ENCODE measurements at places on chromosomes 5 and 9. TPM values are rescaled to one million over a fixed set of nuclear protein-coding genes. Genes with fewer than 3 reads are reported as not detected.

DNA sequence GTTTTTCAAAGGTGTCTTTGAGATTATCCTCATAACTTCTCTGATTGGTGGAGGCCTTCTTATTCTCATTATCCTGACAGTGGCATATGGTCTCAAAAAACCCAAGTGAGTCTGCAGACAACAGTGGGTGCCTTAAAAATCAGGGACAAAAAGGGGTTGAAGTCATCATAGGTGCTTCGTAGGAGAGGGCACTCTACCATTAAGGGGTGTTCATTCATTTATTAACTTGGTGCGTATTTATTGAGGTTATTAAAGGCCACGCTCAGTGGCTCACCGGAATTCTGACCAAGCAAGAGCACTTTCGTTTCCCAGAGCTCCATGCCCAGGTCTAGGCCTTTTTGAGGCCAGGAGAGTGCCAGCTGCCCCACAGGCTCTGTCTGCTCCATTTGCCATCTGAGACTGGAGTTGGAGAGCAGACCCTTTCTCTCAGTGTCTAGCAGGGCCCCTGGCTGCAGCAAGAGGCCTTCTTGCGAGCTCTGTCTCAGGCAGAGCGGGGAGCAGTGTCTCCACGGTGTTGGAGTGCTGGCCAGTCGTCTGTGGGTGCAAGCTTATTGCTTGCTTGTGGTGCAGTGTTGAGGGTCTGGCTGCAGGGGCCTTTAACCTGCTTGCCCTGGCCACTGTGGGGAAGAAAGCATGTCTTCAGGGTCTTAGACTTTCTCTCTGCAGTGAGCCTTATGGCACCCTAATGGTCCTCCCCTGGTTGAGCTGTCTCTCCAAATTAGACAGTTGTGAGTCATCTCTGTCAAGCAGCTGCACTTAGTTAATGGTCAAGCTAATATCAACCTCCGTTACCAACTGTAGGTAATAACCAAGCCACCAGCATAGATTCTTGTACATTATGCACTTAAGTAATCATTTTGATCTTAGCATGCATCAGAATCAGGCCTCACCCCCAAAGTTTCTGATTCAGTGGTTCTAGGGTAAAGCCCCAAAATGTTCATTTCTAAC lies 62.6 kb downstream of the IL31RA start:
- no peaks in the 10 kb centered on the region for H3K4me1 ChIP-seq
- no peak overlapping the region for H3K4me3 ChIP-seq
- H3K27me3 ChIP-seq: no peaks in the 10 kb centered on the region
- DNase-seq: no peak

DNA sequence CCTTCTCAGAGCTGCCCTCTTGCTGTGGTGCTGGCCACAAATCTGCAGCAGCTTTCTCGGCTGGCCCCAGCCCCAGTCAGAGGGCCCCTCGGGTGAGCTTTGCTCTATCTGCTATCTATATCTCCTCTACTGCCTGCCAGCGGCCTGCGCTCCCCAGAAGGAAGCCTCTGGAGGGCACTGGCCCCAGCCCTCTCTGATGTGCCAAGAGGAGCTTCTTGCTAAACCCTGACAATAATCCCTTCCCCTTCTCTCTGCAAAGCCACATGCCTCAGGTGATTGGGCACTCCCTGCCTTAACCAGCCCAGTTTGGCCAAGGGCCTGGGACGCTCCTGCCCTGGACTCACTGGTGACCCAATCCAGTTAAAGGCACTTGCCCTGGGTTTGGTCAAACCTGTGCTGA lies 42.7 kb downstream of the CAMK2A start:
- no peak overlapping the region for H3K4me3 ChIP-seq
- peaks cover 8% of the 10 kb centered on the region for H3K4me1 ChIP-seq
- H3K36me3 ChIP-seq: no peaks in the 10 kb centered on the region
- peaks cover 6% of the 10 kb centered on the region for H3K27me3 ChIP-seq
- DNase-seq: no peak
- H3K27ac ChIP-seq: no peak overlapping the region

GRCh38 chr9:86096386-86096785 lies 3.0 kb downstream of the GOLM1 start:
- DNase-seq: peak; percentile 66
- no peak overlapping the region for H3K4me3 ChIP-seq
- H3K36me3 ChIP-seq: no peaks in the 10 kb centered on the region

DNA sequence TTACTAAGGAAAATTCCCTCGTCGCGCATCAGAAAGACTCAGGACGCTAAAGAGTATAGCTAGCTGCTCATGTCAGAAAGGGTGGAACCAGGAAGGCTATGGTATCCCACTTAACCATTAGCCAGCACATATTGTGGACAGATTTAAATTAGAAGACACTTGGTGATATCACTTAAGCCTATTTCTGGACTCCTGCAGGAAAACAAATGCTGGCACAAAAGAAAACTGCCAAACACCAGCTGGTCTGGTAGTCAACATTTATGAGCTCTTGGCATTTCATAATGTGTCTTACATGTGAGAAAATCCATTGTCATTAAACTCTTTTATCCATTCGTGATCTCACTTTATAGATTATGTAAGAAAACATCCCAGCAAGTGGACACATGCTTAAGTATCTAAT lies 377.4 kb downstream of the PTPRD start:
- no peaks in the 10 kb centered on the region for H3K36me3 ChIP-seq
- H3K4me1 ChIP-seq: no peaks in the 10 kb centered on the region

DNA sequence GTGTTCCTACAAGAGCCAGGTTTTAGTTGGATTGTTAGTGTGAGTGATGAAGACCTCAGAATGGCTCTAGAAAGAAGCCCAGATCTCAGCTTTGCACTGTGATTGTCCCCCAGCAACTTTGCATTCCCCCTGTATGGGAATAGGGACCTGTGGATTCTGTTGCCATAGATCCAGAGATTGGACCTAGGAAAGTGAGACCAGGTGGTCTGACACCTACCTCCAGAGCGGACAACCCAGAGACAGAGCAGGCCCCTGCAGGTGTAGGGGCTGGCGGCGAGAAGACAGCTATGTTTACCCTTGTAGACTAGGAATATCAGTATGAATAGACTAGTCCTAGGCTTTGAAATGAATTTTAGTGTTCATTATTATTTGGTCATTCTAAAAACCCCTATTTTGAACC lies 53.6 kb downstream of the IRF1 start:
- H3K27ac ChIP-seq: peak overlapping the region; percentile 52
- no peaks in the 10 kb centered on the region for H3K27me3 ChIP-seq
- DNase-seq: no peak
- no peaks in the 10 kb centered on the region for H3K36me3 ChIP-seq
- H3K4me1 ChIP-seq: peaks cover 28% of the 10 kb centered on the region

- H3K36me3 ChIP-seq: no peaks in the 10 kb centered on the region
- no peak for DNase-seq
- H3K27me3 ChIP-seq: no peaks in the 10 kb centered on the region
- no peak overlapping the region for H3K27ac ChIP-seq
Measured at GRCh38 chr5:171970826-171971225, 35.6 kb downstream of the FBXW11 start.

DNA sequence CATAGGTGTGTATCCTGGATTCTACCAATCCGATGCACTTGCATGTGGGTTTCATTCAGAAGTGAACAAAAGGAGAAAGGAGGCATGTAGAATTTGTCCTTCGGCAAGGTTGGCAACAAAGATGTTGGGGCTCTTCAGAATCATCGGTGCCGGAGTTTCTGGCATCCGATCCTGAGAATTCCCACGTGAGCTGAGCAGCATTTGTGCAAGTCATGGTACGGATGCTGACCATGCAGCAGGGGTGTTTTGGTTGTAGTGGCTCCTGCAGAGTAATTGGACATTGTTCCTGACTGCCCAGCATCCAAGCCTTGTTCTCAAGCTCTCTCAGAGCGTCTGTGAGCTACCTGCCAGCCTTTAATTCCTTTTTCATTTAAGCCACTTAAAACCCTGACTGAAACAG lies 19.0 kb upstream of the POC5 start:
- H3K27ac ChIP-seq: no peak overlapping the region
- H3K4me1 ChIP-seq: no peaks in the 10 kb centered on the region
- no peak for DNase-seq
- no peaks in the 10 kb centered on the region for H3K27me3 ChIP-seq
- no peak overlapping the region for H3K4me3 ChIP-seq
- no peaks in the 10 kb centered on the region for H3K36me3 ChIP-seq

- no peaks in the 10 kb centered on the region for H3K27me3 ChIP-seq
- H3K36me3 ChIP-seq: peaks cover 12% of the 10 kb centered on the region
- H3K27ac ChIP-seq: no peak overlapping the region
- peaks cover under 1% of the 10 kb centered on the region for H3K4me1 ChIP-seq
Measured at GRCh38 chr9:137021979-137022661, 5.9 kb downstream of the ABCA2 start.

DNA sequence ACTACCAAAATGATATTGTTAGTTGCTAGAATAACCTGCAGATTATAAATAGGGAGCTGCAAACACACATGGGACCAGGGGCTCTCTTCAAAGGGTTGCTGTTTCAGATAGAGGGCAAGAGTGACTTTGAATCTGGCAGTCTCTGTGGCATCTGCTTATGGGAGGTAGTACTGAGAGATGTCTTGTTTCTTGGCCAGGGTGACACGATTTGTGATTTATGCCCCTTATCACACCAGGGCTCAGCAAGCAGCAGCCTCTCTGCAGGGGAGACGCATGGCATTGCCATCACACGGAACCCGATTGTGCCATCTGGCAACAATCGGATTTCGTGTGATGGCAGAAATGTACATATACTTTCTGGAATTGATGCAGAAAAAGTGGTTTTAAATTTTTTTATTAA lies 615.6 kb downstream of the ZNF608 start:
- H3K36me3 ChIP-seq: no peaks in the 10 kb centered on the region
- no peaks in the 10 kb centered on the region for H3K27me3 ChIP-seq
- no peak overlapping the region for H3K4me3 ChIP-seq
- no peaks in the 10 kb centered on the region for H3K4me1 ChIP-seq

GRCh38 chr5:120479066-120479465 lies 15.0 kb downstream of the PRR16 start:
- no peaks in the 10 kb centered on the region for H3K27me3 ChIP-seq
- H3K27ac ChIP-seq: no peak overlapping the region
- no peak overlapping the region for H3K4me3 ChIP-seq
- H3K36me3 ChIP-seq: no peaks in the 10 kb centered on the region

DNA sequence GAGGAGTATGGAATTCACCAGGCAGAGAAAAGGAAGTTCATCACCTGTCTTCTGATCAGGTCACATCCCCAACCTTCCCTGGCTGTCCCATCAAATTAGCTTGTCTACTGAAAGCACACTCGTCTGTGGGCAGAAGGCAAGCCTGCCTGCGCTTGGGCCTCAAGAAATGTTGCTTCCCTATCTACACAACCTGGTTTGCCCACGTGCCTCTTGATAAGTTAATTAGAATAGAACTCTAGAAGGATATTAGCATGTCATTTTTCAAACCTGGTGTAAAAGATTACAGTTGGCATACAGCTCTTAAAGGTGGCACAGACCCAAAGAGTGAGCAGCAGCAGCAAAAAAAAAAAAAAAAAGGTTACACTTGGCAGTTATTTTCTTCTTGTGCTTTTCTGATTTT lies 5.1 kb downstream of the TTC23L start:
- no peaks in the 10 kb centered on the region for H3K36me3 ChIP-seq
- no peak overlapping the region for H3K4me3 ChIP-seq

DNA sequence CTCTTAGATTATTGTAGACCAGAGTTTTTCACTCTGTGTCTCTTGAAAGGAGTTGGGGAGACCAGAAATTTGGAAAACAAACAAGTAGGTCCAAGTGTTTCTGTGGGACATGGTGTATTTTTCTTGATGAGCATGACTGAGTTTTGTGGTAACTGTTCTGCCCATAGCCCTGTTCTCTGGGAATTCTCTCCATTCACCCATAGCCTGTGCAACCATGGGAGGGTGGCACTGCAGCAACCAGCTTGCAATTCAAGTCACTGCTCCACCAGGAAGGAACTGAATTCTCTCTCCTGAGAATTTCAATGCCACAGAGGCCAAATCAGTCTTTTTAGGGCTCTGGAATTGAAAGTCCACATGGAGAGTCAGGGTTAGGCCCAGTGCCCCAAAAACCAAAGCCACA lies 475.3 kb upstream of the TRPC7 start:
- H3K4me3 ChIP-seq: no peak overlapping the region
- H3K27me3 ChIP-seq: no peaks in the 10 kb centered on the region
- H3K27ac ChIP-seq: no peak overlapping the region
- no peaks in the 10 kb centered on the region for H3K4me1 ChIP-seq
- H3K36me3 ChIP-seq: no peaks in the 10 kb centered on the region
- no peak for DNase-seq

DNA sequence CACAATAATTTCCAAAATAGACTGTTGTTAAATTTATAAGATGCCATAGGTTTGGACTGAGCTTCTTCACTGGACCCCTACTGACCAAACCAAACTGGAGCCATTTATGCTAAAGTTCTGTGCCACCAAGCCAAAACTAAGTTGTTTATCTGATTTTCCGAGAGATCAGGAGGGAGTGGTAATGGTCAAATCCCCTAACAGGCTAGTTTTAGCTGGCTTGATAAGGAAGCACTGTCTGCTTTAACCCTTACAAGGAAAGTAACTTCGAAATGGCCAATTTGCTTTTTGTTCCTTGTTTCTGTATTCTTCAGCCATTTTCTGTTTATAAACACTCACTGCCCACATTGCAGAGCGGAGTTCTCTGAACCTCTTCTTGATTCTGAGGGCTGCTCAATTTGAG lies 246.8 kb upstream of the TUT7 start:
- no peak for DNase-seq
- no peak overlapping the region for H3K27ac ChIP-seq
- H3K36me3 ChIP-seq: no peaks in the 10 kb centered on the region
- peaks cover 16% of the 10 kb centered on the region for H3K4me1 ChIP-seq

GRCh38 chr9:109092051-109092580 lies 27.6 kb downstream of the TMEM245 start:
- no peak for DNase-seq
- peaks cover 18% of the 10 kb centered on the region for H3K36me3 ChIP-seq
- no peak overlapping the region for H3K4me3 ChIP-seq
- H3K27me3 ChIP-seq: no peaks in the 10 kb centered on the region
- H3K27ac ChIP-seq: no peak overlapping the region

- H3K36me3 ChIP-seq: no peaks in the 10 kb centered on the region
- peaks cover 6% of the 10 kb centered on the region for H3K4me1 ChIP-seq
- DNase-seq: peak; percentile 52
- H3K4me3 ChIP-seq: no peak overlapping the region
Measured at GRCh38 chr9:115292584-115293279, 174.8 kb upstream of the TNC start.

GRCh38 chr5:160448886-160449285 lies 27.2 kb downstream of the PTTG1 start:
- peaks cover 9% of the 10 kb centered on the region for H3K27me3 ChIP-seq
- no peaks in the 10 kb centered on the region for H3K4me1 ChIP-seq
- no peaks in the 10 kb centered on the region for H3K36me3 ChIP-seq
- H3K4me3 ChIP-seq: no peak overlapping the region
- no peak for DNase-seq

DNA sequence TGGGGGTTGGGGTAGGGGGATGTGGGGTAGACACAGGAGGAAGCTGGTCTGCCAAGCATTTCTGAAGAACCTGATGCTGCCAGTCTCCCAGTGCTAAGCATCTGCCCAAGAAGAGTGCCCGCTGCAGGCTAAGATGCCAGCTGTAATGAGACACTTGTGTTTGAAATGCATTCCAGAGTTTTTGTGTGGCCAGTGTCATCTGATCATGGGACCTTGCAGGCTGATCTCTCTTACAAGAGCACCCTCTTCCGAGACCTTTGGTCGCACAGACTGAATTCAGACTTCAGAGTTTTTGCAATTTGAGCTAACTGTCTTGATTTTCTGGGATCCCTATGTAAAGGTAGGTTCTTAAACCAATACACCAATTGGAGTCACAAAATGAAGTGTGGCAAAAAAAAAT lies 58.1 kb downstream of the DENND1A start:
- no peak overlapping the region for H3K27ac ChIP-seq
- H3K27me3 ChIP-seq: no peaks in the 10 kb centered on the region
- no peak overlapping the region for H3K4me3 ChIP-seq
- no peaks in the 10 kb centered on the region for H3K36me3 ChIP-seq
- DNase-seq: no peak

Gene SLIT3
- 0.18 TPM for total RNA-seq

Gene IL33
- not detected for total RNA-seq

Gene MPDZ
- 39.3 TPM for total RNA-seq

Gene NCS1
- total RNA-seq: 35.8 TPM

Gene STING1
- total RNA-seq: 20.6 TPM

Gene PLEKHG4B
- total RNA-seq: 1.1 TPM

Gene TLR4
- under 0.01 TPM for total RNA-seq

Gene WNT8A
- total RNA-seq: not detected

Data from IMR-90 (cell line).